ENCODE measurements at places on chromosomes 7 and 10.

DNA sequence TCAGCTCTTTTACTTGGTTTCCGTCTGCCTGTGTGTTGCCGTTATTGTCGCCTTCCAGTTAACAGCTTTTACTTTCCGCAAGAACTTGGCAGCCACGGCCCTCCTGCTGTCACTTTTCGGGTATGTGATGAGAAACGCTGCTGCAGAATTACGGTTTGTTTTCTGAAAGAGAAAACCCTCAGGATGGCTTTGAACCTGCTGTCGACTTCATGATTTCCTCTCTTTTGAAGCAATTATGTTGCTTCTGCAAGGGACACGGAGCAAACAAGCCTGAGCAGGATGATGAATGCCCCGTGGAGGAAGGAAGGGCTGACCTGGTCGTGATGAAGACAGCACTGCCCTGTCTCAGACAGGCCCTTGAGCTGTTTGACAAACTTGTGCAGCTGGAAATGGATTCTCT lies 339.8 kb downstream of the ABCA13 start:
- DNase-seq = no peak

DNA sequence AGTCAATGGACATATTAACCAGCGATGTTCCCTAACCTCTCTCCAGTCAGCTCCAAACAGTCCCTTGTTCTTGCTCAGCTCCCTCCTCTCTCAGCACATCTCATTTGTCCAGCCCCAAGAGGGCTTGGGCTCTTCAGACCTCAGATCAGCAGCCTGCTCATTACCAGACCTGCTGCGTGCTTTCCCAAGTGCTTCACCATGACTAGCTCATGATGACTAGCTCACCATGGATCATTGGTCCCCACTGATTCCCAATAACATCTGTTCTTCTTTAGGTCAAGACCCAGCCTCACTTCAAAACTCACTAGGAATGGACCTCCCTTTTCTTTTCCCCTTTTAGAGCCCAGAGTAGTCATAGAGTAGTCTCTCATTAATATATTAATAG lies 121.9 kb downstream of the SLC16A9 start:
- DNase-seq = no peak

GRCh38 chr10:99983280-99983988 lies 26.3 kb downstream of the DNMBP start:
- DNase-seq = no peak

GRCh38 chr10:103476046-103476768 lies 2.8 kb downstream of the CALHM3 start:
- DNase-seq = no peak

DNA sequence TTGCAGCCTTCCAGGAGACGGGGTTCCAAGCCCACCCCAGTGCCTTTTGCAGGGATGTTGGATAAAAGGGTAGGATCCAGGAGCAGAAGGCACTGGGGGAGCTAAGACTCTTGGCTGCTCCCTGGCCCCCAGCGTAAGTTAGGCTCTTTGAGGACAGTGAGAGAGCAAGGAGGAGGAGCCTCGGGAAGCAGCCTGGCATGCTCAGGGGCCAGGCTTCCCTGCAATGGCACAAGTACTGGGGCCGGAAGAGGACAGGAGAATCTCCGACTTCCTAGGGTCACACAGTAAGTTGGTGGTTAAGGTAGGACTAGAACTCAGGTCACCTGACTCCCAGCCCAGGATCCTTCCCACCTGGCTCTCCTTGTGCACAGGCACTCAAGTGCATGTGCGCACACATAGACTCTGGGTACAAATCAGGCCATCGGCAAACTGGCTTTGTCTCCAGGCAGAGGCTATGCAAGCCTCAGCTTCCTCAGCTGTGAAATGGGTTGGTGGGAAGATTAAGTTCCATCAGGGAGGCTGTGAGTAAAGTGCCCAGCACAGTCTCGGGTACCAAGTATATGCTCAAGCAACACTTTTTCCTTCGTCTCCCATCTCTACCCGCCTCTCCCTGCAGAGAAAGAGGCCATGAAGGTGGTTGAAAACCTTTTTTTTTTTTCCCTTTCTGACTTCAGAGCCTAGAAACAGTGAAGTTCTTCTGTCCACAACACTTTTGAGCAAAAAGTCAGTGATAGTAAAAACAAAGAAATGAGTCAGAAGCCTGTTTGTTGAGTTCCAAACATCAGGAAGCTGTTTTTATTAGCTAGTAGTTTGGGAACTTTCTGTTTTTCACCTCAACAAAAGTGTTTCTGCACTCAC lies 79.1 kb downstream of the NEURL1 start:
- DNase-seq = no peak

DNA sequence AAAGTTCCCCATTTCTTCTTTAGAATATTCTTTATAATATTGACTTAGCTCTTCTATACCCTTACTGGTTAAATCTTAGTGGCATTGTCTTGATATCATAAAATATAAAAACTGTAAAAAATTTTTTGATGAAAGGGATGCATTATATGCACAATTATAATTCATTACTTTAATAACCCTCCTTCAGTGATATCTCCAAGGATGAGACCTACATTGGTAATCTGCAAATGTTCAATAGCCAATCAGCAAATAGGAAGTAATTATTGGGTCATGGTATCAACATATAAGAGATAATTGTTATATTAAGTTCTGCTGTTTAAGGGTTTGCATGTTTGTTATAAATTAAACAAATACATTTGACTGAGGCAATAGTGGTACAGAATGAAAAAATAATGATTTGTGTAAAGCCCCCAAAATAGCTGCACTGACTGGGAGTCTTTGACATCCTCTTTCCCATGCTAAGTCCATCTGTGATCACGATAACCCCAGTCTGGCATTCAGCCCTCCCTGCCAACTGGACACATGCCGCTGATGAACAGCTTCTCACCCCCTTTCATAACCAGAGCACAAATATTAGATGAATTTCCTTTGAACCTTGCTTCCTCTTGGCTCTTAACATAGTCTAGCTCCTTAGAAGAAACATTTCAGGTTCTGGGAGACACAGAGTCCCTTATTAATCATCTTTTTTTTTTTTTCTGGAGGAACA lies 169.5 kb downstream of the CPED1 start:
- no peak for DNase-seq

DNA sequence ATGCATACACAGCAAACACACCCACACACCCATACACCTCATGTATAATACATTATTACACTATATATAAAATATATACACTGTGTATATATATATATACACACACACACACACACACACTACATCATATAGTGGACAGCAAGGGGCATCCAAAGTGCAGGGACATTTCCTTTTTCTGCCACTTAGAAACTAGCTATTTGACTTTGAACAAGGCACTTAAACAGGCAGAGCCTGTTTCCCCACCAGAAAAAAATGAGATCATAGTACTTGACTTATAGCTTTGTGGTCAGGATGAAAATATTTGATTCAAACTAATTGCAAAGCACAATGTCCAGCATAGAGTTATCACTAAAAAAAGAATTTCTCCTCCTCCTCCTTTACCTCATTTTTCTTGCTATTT lies 254.3 kb upstream of the NPVF start:
- DNase-seq = no peak

- DNase-seq = no peak
Measured at GRCh38 chr10:22690158-22690557, 24.2 kb downstream of the PIP4K2A start.

GRCh38 chr7:28524978-28525377 lies 112.7 kb downstream of the CREB5 start:
- DNase-seq = no peak

GRCh38 chr7:93161181-93161762 lies 13.1 kb upstream of the SAMD9L start:
- no peak for DNase-seq

GRCh38 chr7:76347710-76348109 lies 11.1 kb downstream of the YWHAG start:
- no peak for DNase-seq

DNA sequence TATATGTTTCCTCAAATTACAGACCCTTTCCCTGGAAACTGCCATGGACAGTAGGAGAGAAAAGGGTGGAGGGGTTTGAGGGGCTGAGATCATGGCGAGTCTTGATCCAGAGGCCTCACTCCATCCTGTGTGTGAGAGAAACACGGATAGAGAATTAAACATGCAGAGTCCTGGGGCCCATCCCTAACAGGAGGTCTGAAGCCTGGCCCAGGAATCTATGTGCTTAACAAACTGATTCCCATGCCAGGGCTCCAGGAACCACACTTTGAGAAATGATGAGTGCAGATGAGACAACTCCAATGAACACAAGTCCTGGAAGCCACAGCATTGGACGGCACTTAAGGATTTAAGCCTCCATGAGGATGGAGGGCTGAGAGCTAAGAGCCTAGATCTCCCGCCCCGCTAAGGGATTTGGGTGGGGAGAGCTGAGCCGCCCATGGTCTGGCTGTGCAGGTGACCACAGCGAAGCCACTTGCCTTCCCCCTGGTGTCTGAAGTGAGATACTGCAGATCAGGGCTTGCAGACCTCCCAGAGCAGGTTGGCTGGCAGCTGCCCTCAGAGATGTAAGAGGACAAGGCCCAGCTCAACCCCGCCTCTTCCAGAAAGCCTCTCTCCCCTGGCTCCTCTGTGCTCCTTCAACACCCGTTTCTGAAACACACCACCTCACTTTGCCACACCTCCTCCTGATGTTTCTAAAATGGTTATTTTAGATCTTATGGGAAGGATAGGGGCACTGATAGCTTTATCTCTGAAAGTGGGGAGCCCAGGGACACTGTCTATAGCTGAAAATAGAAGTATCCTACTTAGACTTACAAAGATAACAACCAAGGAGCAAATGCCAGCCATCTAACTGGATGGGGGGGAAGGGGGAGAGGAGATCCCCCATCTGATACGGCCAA lies 24.8 kb upstream of the EIF5AL1 start:
- no peak for DNase-seq

- DNase-seq = no peak
Measured at GRCh38 chr10:102763037-102763607, 19.4 kb downstream of the WBP1L start.

DNA sequence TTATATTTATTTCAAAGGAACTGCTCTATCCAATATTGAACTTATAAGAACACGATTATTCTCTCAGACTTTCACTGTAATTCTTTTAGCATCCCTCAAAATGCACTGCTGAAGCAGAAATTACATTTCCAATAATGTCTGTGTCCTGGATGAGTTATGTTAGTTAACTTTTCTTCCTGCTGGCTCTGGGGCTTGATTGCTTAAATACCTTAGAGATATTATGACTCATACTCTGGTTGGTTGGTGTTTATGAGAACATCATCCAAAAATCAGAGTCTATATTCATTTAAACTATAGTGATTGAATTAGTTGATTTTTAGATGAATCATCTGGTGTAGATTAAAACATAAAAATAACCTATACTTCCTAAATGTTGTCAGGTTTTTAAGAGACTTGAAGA lies 246.3 kb upstream of the VWC2 start:
- DNase-seq = no peak

- DNase-seq = no peak
Measured at GRCh38 chr10:128708182-128708581, 582.0 kb upstream of the MKI67 start.

DNA sequence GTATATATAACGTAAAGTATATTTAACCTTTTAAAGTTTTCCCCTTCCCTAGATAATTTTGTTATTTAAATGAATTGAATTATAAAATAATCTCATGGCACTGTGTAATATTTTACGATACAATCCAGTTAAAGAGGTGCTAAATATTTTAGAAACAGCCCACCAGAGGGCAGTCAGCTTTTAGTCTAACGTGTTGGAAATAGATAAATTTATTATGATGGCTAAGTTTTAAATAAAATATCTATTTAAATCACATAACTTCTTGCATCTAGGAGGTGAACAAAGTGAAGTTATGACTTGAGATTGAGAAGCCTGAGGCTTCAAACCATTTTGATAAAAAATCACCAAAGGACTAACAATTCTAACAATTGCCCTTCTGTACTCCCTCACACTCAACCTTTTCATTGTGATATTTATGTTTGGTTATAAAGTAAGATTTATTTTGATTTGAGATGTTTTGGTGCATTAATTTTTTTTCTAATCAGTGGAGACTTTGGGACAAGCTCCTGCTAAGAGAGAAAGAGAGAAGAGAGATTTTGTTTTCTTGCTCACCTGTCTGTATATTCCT lies 171.5 kb upstream of the SP4 start:
- DNase-seq = no peak

DNA sequence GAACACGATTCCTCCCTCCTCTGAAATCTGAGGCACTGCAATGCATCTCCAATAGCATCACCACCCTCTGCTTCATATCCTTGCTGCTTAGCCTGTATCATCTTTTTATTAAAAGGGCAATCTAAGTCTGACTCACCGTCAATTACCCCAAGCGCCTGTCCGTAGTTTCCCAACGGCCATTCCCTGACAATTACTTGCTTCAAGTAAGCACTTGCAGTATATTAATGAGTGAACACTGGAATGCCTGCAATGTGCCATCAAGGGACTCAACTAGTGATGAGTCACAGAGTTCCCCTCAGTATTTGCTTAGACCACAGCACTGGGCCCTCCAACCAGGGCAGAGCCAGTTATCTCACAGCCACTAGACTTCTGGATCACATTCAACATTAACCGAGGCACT lies 19.5 kb upstream of the PPP1R3C start:
- no peak for DNase-seq

- no peak for DNase-seq
Measured at GRCh38 chr10:31320550-31321211, 1.7 kb downstream of the ZEB1 start.

DNA sequence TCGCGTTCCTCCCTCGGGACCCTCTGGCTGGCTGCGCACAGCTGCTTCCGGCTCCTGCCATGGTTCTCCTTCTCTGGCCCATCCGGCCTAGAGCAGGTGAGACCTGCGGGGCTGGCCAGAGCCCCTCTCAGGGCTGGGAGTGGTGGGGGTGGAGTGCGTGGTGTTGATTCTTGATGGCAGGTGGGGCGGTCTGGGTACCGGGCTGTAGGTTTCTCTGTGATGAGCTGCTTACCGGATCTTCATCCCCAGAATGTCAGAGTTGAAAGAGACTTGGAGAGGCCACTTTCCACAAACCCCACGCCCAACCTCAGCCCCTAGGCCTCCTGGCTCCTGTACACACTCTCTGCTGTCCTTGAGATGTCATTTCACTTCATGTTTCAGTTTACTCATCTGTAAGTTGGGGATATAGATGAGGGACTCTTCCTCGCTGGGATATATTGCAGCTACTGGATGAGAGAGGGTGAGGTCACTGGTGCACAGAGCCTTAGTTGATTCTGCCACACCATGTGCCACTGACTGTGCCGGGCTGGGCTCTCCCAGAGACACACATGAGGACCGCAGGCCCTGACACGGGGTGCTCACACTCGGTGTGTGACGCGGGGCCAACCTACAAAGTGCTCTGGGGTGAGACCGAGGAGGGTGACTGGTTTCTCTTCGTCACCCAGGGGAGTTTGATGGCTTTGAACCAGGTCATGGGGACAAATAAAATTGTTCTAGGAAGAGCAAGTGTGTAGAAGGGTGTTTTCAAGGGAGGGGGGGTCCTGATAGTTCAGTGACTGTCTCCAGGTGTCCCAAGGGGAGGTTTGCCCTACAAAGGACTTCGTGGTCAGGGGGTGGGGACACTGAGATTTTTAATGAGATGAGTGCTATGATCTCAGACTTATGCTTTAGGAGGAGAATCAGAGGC lies 29.5 kb downstream of the ZNF775 start:
- no peak for DNase-seq

DNA sequence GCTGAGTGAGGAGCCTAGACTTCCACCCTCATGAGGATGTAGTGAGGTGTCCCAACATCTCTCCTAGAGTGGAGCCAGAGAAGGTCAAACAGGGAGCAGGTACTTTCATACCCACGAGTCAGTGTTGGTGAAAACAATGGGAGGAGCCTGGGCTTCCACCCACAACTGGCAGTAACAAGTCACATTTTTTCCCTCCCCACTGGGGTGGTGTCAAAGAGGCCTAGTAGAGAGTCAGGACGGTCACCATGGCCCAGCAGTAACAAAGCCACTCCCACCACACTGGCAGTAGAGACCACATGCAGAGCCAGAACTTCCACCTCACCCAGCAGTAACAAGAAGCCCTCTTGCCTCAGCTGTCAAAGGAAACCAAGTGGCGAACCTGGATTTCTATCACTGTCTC lies 280.2 kb upstream of the IMMP2L start:
- DNase-seq = no peak
